ENCODE measurements at places on chromosomes 5 and 9.

- no peak overlapping the region for H3K27ac ChIP-seq
- no peak for DNase-seq
- no peak overlapping the region for H3K4me3 ChIP-seq
- no peaks in the 10 kb centered on the region for H3K4me1 ChIP-seq
These were observed 31.0 kb downstream of the MEIKIN start for GRCh38 chr5:131914472-131914871.

GRCh38 chr5:107517185-107518033 is 153.3 kb downstream of the EFNA5 start:
- no peaks in the 10 kb centered on the region for H3K27me3 ChIP-seq
- no peak overlapping the region for H3K27ac ChIP-seq
- DNase-seq = no peak

GRCh38 chr5:45038366-45038987 is 229.7 kb downstream of the MRPS30 start:
- no peak overlapping the region for H3K4me3 ChIP-seq
- no peaks in the 10 kb centered on the region for H3K27me3 ChIP-seq
- H3K36me3 ChIP-seq = no peaks in the 10 kb centered on the region

GRCh38 chr9:120447959-120448500 is 131.9 kb downstream of the CDK5RAP2 start:
- no peaks in the 10 kb centered on the region for H3K27me3 ChIP-seq
- no peak for DNase-seq
- no peaks in the 10 kb centered on the region for H3K4me1 ChIP-seq
- no peaks in the 10 kb centered on the region for H3K36me3 ChIP-seq

- no peaks in the 10 kb centered on the region for H3K36me3 ChIP-seq
- no peak for DNase-seq
- H3K4me1 ChIP-seq = no peaks in the 10 kb centered on the region
- no peak overlapping the region for H3K27ac ChIP-seq
These were observed 106.9 kb downstream of the SPOCK1 start for GRCh38 chr5:137392261-137392660.

GRCh38 chr5:66718374-66719002 is 122.3 kb downstream of the MAST4 start:
- H3K4me1 ChIP-seq = no peaks in the 10 kb centered on the region
- H3K36me3 ChIP-seq = no peaks in the 10 kb centered on the region
- no peak for DNase-seq
- H3K27ac ChIP-seq = no peak overlapping the region
- H3K27me3 ChIP-seq = no peaks in the 10 kb centered on the region

GRCh38 chr5:13653709-13654108 is 290.8 kb downstream of the DNAH5 start:
- H3K4me3 ChIP-seq = no peak overlapping the region
- no peaks in the 10 kb centered on the region for H3K36me3 ChIP-seq
- H3K27me3 ChIP-seq = no peaks in the 10 kb centered on the region
- DNase-seq = no peak

DNA sequence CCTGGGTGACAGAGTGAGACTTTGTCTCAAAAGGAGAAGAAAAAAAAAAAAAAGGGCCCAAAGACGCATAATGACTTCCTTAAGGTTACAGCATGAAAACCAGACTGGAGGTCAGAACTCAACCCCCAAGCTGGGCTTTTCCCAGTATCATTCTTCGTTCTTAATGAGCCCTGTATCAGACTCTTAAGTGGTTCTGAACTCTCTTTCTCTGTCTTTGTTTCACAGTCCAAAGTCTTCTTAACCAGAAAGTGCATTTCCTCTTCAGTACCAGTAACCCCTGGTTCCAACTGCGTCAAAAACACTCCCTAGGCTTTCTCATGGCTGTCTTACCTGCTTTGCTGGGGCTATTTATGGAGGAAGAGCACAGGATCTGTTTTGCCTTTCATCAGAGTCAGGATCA is 38.4 kb upstream of the SHB start:
- DNase-seq = no peak
- H3K4me3 ChIP-seq = no peak overlapping the region
- H3K27ac ChIP-seq = no peak overlapping the region

DNA sequence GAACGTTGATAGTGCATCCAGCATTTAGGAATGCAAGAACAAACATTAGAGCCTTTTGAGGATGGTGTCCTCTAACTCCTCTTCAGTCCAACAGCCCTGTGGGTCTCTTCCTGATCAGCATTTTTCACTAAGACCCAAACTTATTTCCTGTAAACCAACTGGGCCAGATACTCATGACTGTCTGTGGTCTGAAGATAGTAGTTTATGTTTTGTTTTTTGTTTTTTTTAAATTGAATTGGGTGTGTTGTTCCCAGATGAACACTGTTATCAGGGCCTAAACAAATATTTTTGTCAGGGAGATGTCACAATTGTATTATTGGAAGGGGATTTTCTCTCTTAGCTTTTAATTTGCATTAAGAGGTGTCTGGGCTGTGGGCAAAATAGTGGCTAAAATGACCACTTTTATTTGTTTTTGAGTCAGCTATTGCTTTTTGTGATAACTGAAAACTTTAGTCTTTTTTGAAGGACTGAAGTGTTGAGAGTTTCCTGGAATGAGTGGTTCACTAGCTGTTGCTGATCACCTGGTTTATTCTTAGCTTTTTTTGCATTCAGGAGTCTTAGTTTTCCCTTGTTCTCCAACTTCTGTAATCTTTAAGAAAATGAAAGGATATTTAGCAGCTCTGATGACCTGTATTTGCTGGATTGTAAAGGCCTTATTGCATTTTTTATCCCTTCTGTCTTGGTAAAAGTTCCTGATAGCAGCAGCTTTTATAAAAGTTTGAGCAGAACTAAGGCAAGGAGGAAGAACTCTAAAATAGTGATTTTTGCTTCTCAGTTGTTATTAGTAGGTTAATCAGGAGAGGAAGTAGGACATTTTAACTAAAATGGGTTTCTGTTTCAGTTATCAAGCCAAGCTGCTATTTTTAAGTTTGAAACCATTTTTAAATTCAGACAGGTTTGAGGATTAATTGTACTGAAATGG is 5.5 kb downstream of the MAN2A1 start:
- no peaks in the 10 kb centered on the region for H3K27me3 ChIP-seq
- peak overlapping the region; percentile 4 for H3K27ac ChIP-seq
- H3K4me3 ChIP-seq = no peak overlapping the region
- H3K4me1 ChIP-seq = peaks cover 38% of the 10 kb centered on the region

GRCh38 chr9:24897826-24898225 is 352.1 kb upstream of the IZUMO3 start:
- H3K27me3 ChIP-seq = no peaks in the 10 kb centered on the region
- H3K36me3 ChIP-seq = no peaks in the 10 kb centered on the region
- DNase-seq = no peak
- H3K4me3 ChIP-seq = no peak overlapping the region
- no peaks in the 10 kb centered on the region for H3K4me1 ChIP-seq

- no peaks in the 10 kb centered on the region for H3K36me3 ChIP-seq
- peaks cover 17% of the 10 kb centered on the region for H3K4me1 ChIP-seq
- no peak overlapping the region for H3K27ac ChIP-seq
- no peak overlapping the region for H3K4me3 ChIP-seq
These were observed 189.8 kb upstream of the TRIM32 start for GRCh38 chr9:116497095-116497890.

DNA sequence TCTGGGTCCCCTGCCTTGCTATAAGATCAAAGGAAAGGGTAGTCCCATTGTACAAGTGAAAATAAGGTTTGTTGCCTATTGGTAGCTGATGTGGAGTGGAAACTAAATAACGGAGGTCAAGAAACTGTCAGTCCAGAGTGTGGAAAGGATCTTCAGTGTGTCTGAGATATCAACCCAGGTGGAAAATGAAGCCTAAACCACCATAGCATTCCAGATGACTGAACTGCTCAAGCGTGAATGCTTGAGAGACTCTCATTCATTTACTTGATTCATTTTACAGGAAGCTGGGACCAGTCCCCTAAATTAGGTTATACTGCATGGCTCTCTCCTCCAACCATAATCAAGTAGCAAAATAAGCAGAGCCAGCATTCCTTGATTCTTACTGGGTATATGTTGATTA is 116.0 kb upstream of the SLC28A3 start:
- no peak for DNase-seq
- H3K27ac ChIP-seq = no peak overlapping the region
- no peak overlapping the region for H3K4me3 ChIP-seq
- no peaks in the 10 kb centered on the region for H3K27me3 ChIP-seq
- H3K36me3 ChIP-seq = no peaks in the 10 kb centered on the region

- H3K27me3 ChIP-seq = no peaks in the 10 kb centered on the region
- no peaks in the 10 kb centered on the region for H3K4me1 ChIP-seq
- no peak overlapping the region for H3K4me3 ChIP-seq
- H3K27ac ChIP-seq = no peak overlapping the region
These were observed 30.9 kb upstream of the SREK1 start for GRCh38 chr5:66113160-66113559.

DNA sequence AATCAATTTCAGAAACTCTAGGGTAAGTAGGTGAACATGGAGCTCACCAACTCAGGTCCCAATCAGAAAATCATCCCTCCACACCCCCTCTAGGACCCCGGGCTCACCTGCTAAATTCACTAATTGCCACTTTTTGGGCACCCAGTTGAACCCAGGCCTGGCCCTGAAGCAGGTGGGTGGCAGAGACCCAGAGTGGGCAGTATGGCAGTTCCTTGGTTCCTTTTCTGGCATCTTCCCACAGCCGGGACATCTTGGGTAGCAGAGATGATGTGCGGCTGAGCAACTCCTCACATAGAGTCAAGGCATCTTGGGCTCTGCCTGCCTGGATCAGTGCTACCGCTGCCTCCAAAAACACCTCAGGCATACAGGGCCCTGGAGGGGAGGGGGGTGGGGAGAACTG is 2.9 kb upstream of the VCP start:
- peaks cover 21% of the 10 kb centered on the region for H3K4me1 ChIP-seq
- no peaks in the 10 kb centered on the region for H3K27me3 ChIP-seq
- peaks cover 28% of the 10 kb centered on the region for H3K36me3 ChIP-seq

- H3K4me1 ChIP-seq = no peaks in the 10 kb centered on the region
- H3K4me3 ChIP-seq = no peak overlapping the region
- H3K27ac ChIP-seq = no peak overlapping the region
These were observed 59.6 kb upstream of the ADAMTS19 start for GRCh38 chr5:129400395-129400983.

DNA sequence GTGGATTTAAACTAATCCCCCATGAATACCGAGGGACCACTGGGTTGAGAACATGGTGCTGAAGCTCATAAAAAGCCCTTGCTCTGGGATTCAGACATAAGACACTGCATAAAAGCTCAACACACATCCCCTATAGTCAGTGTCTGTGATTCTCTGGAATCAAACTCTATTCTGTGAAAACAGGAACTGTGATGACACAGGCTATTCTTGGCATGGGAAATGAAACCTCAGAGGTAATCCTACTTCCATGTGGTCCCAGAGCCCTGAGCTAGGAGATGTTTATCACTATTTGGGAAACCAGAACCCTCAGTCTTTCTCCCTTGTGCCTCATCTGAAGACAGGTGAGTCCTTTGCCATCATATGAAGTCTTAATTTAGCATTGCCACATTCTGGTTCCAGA is 135.4 kb upstream of the PRSS3 start:
- no peak overlapping the region for H3K4me3 ChIP-seq
- DNase-seq = no peak
- no peaks in the 10 kb centered on the region for H3K36me3 ChIP-seq
- H3K27ac ChIP-seq = no peak overlapping the region
- peaks cover 7% of the 10 kb centered on the region for H3K27me3 ChIP-seq

- H3K27me3 ChIP-seq = no peaks in the 10 kb centered on the region
- no peaks in the 10 kb centered on the region for H3K36me3 ChIP-seq
- no peak for DNase-seq
- no peak overlapping the region for H3K27ac ChIP-seq
- no peaks in the 10 kb centered on the region for H3K4me1 ChIP-seq
These were observed 732.2 kb upstream of the ZNF608 start for GRCh38 chr5:125478599-125478998.

- no peak for DNase-seq
- H3K27me3 ChIP-seq = no peaks in the 10 kb centered on the region
- no peaks in the 10 kb centered on the region for H3K36me3 ChIP-seq
- no peak overlapping the region for H3K27ac ChIP-seq
- H3K4me1 ChIP-seq = no peaks in the 10 kb centered on the region
These were observed 130.1 kb upstream of the ZNF608 start for GRCh38 chr5:124876566-124876965.

DNA sequence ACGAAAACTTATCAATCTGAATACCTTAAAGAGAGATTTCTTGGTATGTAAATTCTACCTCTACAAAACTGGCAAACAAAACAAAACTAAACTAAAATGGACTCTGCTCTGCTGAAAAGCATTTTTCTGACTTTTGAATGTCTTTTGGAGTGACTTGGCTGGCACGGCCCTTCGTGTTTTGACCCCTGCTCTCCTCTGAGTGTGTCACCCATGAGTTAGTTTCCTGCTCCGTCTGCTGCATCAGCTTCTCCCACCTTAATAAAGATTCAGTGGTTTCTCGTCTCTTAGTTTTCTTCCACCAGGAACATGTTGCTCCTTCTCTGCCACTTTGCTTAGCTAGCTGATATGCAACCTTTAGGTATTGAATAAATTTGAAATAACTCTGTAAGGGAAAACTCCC is 1084.0 kb upstream of the CDH18 start:
- H3K4me3 ChIP-seq = no peak overlapping the region
- no peak for DNase-seq
- no peaks in the 10 kb centered on the region for H3K4me1 ChIP-seq
- H3K27ac ChIP-seq = no peak overlapping the region

DNA sequence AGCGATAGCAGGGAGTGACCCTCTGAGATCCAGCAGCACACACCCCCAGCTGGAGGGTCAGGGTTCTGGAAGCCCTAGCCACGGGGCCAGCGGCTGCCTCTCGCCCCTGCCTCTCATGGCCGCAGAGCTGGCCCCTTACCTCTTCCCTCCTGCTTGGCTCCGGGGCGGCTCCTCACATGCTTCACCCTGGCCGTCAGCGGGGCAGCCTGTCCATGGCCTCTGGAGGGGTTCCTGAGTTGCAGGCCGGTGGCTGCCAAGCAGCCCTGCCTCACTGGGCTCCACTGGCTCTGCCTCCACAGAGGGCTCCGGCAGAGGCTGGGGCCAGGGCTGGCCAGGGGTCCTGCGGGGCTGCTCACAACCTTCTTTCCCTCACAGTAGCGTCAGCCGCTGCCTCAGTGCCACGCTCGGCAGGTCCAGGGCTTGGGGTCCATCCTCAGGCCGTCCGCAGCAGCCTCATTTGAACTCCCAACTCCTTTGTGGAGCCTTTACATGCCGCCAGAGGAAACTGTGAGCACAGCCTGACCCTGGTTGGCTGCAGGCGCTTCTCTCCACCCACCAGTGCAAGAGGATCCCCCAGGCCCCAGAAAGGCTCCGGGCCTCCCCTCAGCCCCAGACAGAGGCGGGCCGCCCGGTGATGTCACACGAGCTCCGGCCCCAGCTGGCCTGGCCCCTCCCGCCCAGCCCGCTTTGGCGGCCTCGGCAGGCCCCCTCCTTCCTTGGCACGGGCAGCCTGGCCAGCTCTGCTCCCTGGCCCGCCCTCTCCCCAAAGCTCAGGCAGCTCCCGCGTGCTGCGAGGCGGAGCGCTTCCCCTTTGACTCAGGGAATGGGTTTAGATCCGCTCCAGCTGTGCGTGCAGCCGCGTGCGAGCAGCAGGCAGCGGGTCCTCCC is at the start of gene ANGPTL2:
TSS of gene ANGPTL2 (minus strand) at position 460 of the 888 bp plus-strand sequence. CDS start 13,904 bp downstream, outside the sequence.
- H3K36me3 ChIP-seq = peaks cover 6% of the 10 kb centered on the region
- peak within 1 kb of the TSS; percentile 58 for H3K4me3 ChIP-seq
- H3K4me1 ChIP-seq = peaks cover 18% of the 10 kb centered on the region
- DNase-seq = peak; percentile 30

GRCh38 chr5:3127423-3127911 is 376.0 kb upstream of the IRX2 start:
- H3K4me3 ChIP-seq = no peak overlapping the region
- no peaks in the 10 kb centered on the region for H3K27me3 ChIP-seq
- H3K4me1 ChIP-seq = no peaks in the 10 kb centered on the region
- H3K36me3 ChIP-seq = no peaks in the 10 kb centered on the region

Data from esophagus squamous epithelium (tissue), 5 donors.